ENCODE measurements at places on chromosomes 4 and X. TPM values are rescaled to one million over a fixed set of nuclear protein-coding genes. Genes with fewer than 3 reads are reported as not detected.

The NLGN3 gene
- total RNA-seq: under 0.01 TPM

The ZNF141 gene
- 12.1 TPM for total RNA-seq

The VCX3A gene
- total RNA-seq: not detected

The GRIA2 gene
- total RNA-seq: not detected

The GUCY1B1 gene
- 1.7 TPM for total RNA-seq

The CNGA1 gene
- 0.56 TPM for total RNA-seq

The SCML1 gene
- total RNA-seq: 7.7 TPM

The KCTD8 gene
- 0.77 TPM for total RNA-seq

The PSAPL1 gene
- total RNA-seq: not detected

The ADH1B gene
- total RNA-seq: 0.38 TPM

The MAP7D2 gene
- 0.56 TPM for total RNA-seq

The BRS3 gene
- not detected for total RNA-seq

The NAP1L3 gene
- 7.9 TPM for total RNA-seq

The ADRA2C gene
- 0.85 TPM for total RNA-seq

The SSX2B gene
- not detected for total RNA-seq

The REPS2 gene
- total RNA-seq: 0.85 TPM

The CHM gene
- 18.6 TPM for total RNA-seq

The CLDN22 gene
- total RNA-seq: not detected

The SRD5A3 gene
- 10.7 TPM for total RNA-seq

The CLTRN gene
- under 0.01 TPM for total RNA-seq

The BANK1 gene
- total RNA-seq: 0.19 TPM

The RBM46 gene
- not detected for total RNA-seq

The CXCL5 gene
- 2.7 TPM for total RNA-seq

The CSAG3 gene
- not detected for total RNA-seq

The TLR10 gene
- total RNA-seq: not detected

The SLC26A1 gene
- under 0.01 TPM for total RNA-seq

The VSIG4 gene
- not detected for total RNA-seq

The EDNRA gene
- total RNA-seq: 10.1 TPM

The TBC1D14 gene
- 30.5 TPM for total RNA-seq

The BGN gene
- total RNA-seq: 43.9 TPM

The SYN1 gene
- 0.28 TPM for total RNA-seq

The NEIL3 gene
- total RNA-seq: 15.0 TPM

Measured in regular cardiac myocyte (primary cell).